NCI-H1105 (cell line): ENCODE measurements at places on chromosomes 2 and 18.

GRCh38 chr18:28015671-28016070, 161.3 kb downstream of the CDH2 start:
- no peak for DNase-seq

GRCh38 chr2:85255813-85256594, 71.8 kb downstream of the TGOLN2 start:
- no peak for DNase-seq

- peak; percentile 41 for DNase-seq
These were observed 144.3 kb upstream of the ZFP36L2 start for GRCh38 chr2:43370705-43371104.

DNA sequence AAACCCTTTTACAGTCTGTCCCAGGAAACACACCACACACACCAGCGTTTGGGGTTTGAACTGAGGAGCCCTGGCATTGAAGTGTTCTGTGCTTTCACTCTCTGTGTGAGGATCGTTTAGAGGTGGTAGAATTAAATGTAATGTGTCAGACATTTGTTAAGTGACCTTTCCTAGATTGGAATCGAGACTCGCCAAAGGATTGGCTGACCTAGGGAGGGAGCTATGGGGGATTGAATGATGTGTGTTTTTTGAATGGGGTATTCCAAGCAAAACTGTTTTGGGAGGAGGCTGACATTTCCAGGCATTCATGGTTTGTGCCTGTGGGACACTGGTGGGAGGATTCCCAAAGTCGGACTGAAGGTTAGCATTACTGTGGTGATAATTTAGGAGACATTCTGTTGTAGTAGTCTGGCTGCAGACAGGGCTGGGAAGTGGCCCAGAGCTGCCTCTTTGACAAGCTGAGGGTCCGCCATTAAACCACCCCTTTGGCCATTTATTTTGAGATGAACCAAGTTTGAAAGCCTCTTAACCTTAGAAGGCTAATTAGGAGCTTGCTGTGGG, 1.7 kb downstream of the MYO1B start:
- no peak for DNase-seq

DNA sequence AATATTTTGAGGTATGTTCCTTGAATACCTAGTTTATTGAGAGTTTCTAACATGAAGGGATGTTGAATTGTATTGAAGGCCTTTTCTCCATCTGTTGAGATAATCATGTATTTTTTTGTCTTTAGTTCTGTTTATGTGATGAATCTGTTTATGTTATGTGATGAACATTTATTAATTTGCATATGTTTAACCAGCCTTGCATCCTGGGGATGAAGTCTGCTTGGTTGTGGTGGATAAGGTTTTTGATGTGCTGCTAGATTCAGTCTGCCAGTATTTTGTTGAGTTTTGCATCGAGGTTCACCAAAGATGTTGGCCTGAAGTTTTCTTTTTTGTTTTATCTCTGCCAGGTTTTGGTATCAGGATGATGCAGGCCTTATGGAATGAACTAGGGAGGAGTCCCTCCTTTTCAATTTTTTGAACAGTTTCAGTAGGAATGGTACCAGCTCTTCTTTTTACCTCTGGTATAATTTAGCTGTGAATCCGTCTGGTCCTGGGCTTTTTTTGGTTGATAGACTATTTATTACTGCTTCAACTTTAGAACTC, 71.9 kb downstream of the EPC2 start:
- no peak for DNase-seq

- DNase-seq = no peak
These were observed 107.7 kb downstream of the UGGT1 start for GRCh38 chr2:128198656-128199055.

- peak; percentile 67 for DNase-seq
These were observed 42.1 kb downstream of the ST6GAL2 start for GRCh38 chr2:106843910-106844250.

DNA sequence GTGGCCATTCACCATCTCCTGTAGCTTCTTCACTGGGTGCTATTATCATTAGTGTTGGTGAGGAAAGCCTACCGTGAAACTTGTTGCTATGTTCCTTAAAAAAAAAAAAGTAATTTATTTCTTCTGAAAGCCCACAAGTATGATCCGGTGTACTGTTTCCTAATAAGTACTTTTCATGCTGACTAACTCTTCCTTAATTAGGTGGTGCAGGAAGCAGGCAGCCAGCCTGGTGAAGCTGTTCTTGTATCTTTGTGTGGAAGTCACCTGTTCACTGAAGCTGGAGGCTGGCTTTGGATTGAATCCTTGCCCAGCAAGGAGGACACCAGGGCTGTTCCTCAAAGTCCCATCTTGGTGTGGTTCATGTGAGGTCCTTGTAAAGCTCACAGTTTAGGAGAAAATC, 321.7 kb upstream of the THSD7B start:
- DNase-seq = no peak

GRCh38 chr18:3456686-3457069, 6.7 kb downstream of the TGIF1 start:
- no peak for DNase-seq
